ENCODE measurements at places on chromosomes 1 and 21.

- DNase-seq = peak; percentile 16
Observed at GRCh38 chr21:25412100-25412499, 195.2 kb downstream of the MRPL39 start.

DNA sequence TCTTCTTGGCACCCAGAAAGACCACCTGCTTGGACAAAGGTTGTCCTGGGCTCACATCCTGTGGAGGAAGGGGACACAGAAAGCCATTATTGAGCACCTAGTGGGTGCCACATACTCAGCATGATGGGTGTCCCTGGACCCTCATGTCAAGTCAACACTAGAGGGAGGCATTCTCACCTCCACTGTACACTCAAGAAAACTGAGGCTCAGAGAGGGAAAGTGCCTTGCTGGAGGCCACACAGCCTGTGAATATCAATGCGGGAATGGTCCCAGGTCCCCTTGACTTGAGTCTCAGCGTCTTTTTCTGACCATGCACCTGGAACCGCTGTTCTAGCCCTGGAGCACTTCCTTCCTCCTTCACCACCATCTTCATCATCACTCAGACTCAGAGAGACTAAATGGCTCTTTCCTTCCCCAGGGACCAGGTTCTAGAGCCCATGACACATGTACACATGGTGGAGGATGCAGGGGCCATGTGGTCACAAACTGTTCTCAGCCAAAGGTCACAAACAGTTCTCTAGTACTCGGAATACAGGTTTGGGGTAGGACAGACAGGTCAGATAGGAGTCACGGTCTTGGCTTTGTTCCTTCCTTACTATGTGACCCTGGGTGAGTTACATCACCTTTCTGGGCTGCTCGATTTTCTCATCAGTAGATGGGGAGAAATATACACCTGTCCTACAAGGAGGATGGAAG is 89.2 kb upstream of the WNT4 start:
- no peak for DNase-seq

- DNase-seq = peak; percentile 12
Observed at GRCh38 chr1:11961230-11961629, 19.0 kb upstream of the MFN2 start.

DNA sequence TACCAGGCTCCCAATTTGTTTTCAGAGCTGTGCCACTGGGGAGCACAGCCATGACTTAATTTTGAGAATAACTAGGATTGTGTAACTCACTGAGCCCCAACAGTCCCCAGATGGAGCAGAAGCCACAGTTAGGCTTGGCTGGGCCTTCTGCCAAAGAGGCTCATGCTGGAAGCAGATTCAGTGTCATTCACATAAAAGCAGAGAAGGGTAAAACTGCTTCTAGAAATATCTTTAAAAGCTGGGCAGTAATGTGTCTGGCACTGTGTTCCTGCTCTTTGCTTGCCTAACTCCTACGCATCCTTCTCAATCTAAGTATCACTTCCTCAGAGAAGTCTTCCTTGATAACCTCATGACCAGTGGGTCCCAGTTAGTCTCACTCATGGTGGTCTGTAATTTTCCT is 20.3 kb downstream of the STK40 start:
- no peak for DNase-seq

DNA sequence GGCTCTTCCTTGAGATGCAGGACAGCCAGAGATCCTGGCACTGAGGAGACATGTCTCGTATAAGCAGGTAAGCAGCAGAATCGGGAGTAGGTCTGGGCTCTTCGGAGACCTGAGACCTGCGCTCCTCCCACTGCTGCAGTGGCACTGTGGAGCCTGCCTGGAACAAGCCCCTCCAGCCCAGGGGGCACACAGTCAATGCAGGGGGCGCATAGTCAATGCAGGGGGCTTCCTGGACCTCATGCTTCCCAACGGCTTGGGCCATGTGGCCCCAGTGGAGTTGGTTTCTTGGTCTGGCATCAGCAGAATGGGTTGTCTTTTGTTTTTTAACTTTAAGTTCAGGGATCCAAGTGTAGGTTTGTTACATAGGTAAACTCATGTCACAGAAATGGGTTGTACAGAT is 27.9 kb upstream of the EPHA8 start:
- no peak for DNase-seq

- peak; percentile 55 for DNase-seq
Observed at GRCh38 chr21:39373634-39374033, 24.7 kb upstream of the HMGN1 start.

GRCh38 chr21:27257908-27258556 is 291.1 kb upstream of the ADAMTS5 start:
- no peak for DNase-seq

DNA sequence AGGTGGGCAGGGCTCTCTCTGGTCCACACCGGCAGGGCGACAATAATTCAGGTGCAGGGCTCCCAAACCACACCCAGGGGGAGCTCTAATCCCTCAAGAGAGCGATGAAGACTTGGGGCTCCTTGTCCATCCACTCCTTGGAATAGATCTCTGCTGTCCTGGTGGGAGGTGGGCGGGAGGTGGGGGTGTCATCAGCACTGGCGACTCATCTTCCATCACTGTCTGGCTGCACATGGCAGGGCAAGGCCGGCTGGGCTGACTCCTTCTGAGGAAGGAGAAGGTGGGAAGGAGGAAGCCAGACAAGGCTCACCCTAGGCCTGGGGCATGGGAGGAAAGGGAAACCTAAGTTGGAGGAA is 29.3 kb downstream of the TNNT2 start:
- peak; percentile 60 for DNase-seq

GRCh38 chr1:206023695-206024094 is at the start of gene CTSE:
CTSE (minus strand) TSS chr1:206023895; CDS start chr1:206023791, 104 bp downstream.
- no peak for DNase-seq

- DNase-seq = no peak
Observed at GRCh38 chr1:232271991-232272589, 357.8 kb downstream of the SIPA1L2 start.

- DNase-seq = no peak
Observed at GRCh38 chr21:28752131-28752530, 240.5 kb downstream of the LTN1 start.

- no peak for DNase-seq
Observed at GRCh38 chr1:57530206-57530910, 106.5 kb upstream of the DAB1 start.

DNA sequence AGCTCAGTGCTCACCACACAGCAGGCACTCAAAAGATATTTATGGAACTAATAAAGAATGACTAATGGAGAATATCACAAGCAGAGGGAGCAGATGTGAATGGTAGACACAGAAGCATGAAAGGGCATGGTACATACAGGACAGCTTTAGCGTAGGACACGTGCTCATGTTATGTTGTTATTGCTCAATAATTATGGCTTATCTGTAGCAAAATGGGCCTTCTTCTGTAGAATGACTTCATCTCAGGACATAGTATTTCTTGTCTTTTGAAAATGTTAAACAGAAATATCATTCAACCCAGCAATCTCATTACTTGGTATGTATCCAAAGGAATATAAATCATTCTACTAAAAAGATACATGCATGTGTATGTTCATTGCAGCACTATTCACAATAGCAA is 58.9 kb upstream of the EXO1 start:
- no peak for DNase-seq

All from kidney tubule cell (primary cell).